ENCODE measurements at places on chromosomes 3 and 15. TPM values are rescaled to one million over a fixed set of nuclear protein-coding genes. Genes with fewer than 3 reads are reported as not detected.

- no peak for DNase-seq
Observed at GRCh38 chr3:65503776-65504175, 534.9 kb downstream of the MAGI1 start.

DNA sequence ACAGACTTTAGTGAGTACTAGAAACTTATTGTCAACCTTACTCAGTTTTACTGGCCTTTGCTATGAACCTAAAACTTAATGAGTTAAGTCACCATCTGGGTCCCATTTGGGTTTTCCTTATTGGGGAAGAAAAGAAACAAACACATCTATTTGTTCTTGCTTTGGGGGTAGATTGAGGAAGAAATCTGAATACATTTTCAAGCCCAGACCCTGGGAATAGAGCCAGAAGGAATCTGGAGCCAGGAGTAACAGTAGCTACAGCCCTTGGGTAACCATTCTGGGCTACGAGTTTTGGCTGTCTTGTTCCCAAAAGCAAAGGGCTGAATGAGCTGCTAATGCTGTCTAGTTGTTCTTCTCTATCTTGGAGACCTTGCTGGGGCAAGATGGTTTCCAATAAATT lies 16.5 kb downstream of the SLC12A1 start:
- DNase-seq = no peak

DNA sequence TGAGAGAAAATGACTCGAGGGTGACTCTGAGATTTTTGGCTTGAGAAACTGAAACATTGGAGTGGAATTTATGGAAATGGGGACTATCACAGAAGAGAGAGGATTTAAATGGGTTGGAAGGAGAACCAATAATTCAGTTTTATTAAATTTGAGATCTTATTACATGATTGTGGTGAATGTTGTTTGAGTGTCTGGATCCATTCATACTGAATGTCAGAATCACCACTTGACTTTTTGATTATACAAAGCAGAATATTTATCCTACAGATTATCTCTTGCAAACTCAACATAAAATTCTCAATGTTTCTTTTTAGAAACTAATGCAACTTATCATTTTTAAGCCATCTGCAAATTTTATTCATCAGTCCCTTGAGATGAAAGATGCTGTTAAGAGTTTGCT lies 332.8 kb downstream of the CNTN3 start:
- DNase-seq = no peak

- peak; percentile 45 for DNase-seq
Observed at GRCh38 chr3:156630081-156630772, 44.2 kb upstream of the TIPARP start.

- no peak for DNase-seq
Observed at GRCh38 chr15:68488966-68489365, 57.0 kb upstream of the ITGA11 start.

- no peak for DNase-seq
Observed at GRCh38 chr3:26068890-26069289, 279.0 kb downstream of the OXSM start.

Gene TAMM41
- 4.3 TPM for total RNA-seq

DNA sequence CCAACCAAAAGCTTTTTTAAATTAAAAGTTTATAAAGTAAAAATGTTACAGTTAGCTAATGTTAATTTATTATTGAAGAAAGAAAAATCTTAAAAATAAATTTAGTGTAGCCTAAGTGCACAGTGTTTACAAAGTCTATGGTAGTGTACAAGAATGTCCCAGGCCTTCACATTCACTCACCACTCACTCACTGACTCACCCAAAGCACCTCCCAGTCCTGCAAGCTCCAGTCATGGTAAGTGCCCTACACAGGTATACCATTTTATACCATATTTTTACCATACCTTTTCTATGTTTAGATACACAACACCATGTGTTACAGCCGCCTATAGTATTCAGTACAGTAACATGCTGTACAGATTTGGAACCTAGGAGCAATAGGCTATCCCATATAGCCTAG lies 29.1 kb downstream of the SSR3 start:
- DNase-seq = peak; percentile 35

- DNase-seq = no peak
Observed at GRCh38 chr3:3184876-3185275, 5.4 kb upstream of the CRBN start.

GRCh38 chr3:23985747-23986544 lies 40.9 kb downstream of the NR1D2 start:
- DNase-seq = no peak

DNA sequence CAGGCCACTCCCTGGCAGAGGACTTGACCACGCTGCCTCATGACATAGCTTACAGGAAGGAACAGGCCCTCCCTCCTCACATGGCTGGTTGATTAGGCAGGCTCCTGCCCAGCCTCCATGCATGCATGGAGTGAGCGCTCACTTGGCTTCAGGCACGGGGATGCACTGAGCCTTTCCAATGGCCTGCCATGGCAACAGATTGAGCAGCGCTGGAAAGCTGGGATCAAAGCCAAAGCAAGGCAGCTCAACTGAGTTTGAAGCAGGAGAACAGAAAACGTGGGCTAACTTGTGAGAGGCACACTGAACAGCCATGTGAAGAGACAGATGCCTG lies 5.9 kb upstream of the GRAMD2A start:
- peak; percentile 90 for DNase-seq

DNA sequence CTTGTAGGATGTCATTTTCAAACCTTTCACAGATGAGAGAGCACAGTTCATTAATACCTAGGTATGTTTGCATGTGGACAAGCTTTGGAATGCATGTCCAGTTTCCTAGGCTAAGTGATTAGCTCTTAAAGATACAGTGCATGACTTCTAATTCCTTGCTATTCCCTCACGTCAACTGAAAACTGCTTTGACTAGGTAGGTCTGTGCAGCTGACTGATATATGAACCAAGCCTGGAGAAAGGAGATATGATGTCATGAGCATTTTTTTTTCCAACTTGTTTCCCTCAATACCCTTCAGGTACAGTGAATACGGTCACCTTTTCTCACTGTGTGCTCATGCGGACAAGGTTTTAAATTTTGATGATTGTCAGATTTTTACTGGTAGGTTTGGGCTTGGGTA lies 41.6 kb upstream of the TASOR start:
- no peak for DNase-seq

Data from IMR-90 (cell line).